ENCODE measurements at places on chromosomes 7 and 10.

DNA sequence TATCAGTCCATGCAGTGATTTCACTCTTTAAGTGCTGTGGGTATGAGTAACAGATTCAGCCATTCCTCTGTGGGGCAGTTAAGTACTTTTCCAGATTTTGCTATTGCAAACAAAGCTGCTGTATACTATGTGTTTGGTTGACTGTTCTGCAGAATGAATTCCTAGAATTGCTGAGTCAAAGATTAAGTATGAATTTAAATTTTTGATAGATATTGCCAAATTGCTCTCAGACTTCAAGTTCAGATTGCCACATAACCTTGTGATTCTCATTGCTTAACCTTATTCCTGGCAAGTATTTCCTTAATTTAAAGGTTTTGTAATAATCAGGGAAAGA lies 21.6 kb upstream of the SAR1A start:
- no peak for DNase-seq

DNA sequence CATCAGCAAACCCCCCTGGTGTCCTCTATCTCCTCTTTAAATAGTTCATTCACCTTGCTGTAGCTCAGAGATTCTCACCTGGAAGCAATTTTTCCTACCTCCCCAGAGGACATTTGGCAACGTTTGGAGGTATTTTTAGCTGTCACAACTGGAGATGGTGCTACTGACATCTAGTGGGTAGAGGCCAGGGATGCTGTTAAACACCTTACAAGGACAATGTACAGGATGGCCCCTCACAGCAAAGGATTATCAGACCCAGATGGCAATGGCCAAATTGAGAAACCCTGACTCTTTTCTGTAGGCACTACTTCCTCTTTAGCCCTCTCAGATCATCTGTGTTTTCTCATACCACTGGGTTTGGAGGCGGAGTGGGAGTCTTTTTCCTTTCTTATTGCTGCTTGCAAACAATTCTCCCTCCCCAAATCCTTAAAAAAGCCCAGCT lies 13.2 kb upstream of the TRA2A start:
- no peak for DNase-seq

GRCh38 chr7:98187138-98187502 lies 24.1 kb upstream of the BHLHA15 start:
- DNase-seq = no peak

DNA sequence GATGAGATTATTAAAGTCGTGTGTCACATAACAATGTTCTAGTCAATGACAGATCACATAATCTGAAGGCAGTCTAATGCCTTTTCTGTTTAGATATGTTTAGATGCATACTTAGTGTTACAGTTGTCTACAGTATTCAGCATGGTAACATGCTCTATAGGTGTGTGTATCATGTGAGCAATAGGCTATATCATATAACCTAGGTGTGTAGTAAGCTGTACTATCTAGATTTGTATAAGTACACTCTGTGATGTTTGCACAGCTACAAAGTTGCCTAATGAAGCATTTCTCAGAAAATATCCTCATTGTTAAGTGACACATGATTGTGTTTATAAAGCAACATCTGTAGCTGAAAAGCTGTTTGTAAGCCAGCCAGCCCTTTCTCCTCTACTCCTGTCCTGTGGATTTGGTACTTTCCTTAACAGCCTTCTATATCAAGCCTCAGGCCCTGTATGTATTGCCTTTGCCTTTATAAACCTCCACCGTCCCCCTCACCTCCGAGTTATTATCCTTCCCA lies 6.3 kb downstream of the HECTD2 start:
- no peak for DNase-seq

DNA sequence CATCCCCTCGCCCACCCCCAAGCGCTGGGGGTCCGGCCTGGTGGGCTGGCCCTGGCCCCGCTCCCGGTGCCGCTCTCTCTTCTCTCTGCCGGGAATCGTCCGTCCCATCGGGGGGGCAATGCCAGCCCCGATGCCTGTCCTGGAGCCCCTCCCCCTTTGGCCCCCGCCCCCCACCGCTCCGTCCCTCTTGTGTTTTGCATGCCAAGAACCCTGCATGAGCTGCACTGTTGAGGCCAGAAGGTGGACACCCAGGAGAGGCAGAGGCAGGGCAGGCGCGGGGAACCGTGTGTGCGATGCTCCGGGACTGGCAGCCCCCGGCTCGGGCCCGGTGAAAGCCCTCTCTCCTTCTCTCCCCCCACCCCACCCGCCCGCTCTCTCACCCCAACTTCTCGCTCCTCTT lies 22.1 kb upstream of the HSPB1 start:
- DNase-seq = no peak

DNA sequence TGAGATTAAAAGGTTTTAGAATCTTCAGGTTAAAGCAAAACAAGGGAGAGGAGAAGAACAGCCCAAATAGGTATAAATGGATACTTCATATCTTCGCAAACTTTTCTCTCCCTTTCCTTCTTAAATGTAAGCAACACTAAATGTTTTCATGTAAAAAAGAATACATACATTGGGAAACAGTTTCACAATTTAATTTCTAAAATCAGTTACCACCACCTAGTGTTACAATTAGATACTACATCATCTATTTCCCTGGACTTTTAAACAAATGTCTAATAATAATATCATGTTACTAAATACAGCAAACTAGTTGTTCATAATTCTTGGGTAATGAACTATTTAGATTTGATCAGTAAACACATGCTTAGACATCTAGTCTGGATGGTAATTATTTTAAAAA lies 35.8 kb downstream of the MINDY3 start:
- no peak for DNase-seq

GRCh38 chr7:127525866-127526480 lies 59.4 kb downstream of the GCC1 start:
- no peak for DNase-seq

DNA sequence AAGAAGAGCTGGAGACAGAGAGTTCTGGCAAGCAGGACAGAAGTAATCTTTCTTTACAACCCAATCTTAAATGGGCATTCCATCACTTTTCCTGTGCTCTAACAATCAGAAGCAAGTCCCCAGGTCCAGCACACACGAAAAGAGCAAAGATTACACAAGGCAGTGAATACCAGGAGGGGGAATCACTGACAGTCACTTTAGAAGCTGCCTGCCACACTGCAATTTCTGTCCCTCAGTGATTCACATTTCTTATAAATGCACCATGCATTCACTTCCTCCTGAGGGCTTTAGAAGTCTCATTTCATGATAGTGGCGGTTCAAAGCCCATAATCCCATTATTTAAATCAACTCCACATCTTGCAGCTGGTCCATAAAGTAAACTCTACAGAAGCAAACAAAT lies 362.5 kb downstream of the POM121L12 start:
- DNase-seq = no peak
